ENCODE measurements at places on chromosomes 6 and 20.

GRCh38 chr6:13375360-13375878, 47.1 kb upstream of the TBC1D7 start:
- no peak for DNase-seq

- no peak for DNase-seq
Observed at GRCh38 chr20:45405571-45406259, 2.4 kb upstream of the DBNDD2 start.

GRCh38 chr6:99254616-99255550, 94.6 kb downstream of the FAXC start:
- DNase-seq: no peak

DNA sequence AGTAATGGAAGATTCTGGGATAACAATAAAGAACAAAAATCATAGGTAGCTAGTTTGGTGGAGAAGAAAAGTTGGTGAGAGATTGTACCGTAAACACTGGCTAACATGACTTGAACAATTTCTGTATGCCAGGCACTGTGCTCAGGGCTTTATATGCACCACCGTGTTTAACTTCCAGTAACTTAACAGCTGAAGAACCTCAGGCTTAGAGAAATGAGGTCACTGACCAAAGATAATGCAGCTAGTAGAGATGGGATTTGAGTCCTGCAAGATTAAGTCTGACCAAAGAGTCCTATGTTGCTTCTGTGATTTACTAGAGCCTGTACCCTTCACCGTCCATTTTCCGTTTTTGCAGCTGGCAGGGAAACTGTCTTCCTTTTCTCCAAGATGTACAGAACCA, 2.7 kb downstream of the CSTF1 start:
- no peak for DNase-seq

- no peak for DNase-seq
Observed at GRCh38 chr6:15351631-15352030, 105.8 kb downstream of the JARID2 start.

- no peak for DNase-seq
Observed at GRCh38 chr6:130307752-130308361, 58.0 kb upstream of the TMEM200A start.

- DNase-seq: no peak
Observed at GRCh38 chr20:37413023-37413334, 67.0 kb downstream of the SRC start.

DNA sequence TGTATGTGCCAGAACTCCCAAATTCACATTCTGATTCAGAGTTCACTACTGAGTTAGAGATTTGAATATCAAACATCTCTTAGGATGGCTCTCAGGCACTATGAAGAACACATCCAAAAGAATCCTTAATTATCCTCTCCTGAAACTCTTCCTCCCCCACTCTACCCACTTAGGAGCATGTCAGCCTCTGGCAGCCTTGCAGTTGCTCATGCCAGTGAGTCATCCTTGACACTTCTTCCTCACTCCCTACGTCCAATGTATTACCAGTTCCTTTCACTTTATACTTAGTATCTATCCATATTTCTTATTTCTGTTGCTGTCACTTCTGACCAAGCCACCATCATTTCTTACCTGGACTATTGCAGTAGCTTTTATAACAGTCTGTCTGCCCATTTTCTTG, 192.0 kb upstream of the IMPG1 start:
- no peak for DNase-seq

- peak; percentile 66 for DNase-seq
Observed at GRCh38 chr20:56865055-56865454, 235.9 kb downstream of the TFAP2C start.

DNA sequence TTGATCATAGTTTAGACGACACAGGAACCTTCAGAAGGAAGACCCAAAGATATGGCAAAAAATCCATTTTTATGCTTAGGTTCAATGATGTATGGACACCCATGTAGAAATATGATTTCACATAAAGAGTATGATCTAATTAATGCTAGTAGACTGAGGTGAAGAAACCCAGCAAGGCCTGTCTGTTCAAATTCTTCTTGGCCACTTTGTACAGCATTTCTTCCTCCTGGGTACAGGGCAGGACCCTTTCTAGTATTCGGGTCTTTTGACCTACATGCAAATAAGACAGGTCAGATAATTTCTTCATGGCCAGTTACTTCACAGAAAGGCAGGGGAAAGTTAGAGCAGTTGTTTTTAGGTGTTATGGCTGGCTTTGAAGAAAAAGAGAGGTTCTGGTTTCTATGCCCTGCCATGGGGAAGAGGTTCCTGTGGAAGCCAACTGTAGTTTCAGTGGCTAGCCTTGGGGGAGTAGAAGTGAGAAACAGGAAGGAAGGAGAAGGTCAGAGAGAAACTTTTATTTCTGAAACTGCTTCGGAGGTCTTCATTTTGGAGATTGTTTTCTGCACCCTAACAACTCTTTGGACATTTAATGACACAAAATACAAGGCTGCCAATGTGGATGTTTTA, 208.3 kb downstream of the PTPRK start:
- DNase-seq: no peak

GRCh38 chr20:17711267-17711627, 11.5 kb downstream of the BANF2 start:
- DNase-seq: no peak

DNA sequence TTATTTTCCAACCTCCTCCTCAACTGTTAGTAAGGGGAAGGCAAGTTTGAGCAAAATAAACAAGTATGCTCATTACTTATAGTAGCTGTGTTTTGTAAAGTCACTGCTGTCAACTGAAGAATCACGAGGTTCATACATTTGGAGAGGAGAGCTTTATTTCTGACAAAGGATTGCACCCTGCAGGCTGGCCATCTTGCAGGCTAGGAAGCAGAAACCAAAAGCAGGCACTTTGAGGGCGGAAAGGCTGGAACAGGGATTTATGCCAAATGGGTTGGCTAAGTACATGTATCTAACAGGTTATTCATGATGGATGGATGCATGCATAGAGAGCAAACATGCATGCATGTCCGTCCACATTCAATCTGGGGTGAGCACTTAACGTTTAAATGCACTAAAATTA, 46.7 kb downstream of the PSMB1 start:
- DNase-seq: no peak

DNA sequence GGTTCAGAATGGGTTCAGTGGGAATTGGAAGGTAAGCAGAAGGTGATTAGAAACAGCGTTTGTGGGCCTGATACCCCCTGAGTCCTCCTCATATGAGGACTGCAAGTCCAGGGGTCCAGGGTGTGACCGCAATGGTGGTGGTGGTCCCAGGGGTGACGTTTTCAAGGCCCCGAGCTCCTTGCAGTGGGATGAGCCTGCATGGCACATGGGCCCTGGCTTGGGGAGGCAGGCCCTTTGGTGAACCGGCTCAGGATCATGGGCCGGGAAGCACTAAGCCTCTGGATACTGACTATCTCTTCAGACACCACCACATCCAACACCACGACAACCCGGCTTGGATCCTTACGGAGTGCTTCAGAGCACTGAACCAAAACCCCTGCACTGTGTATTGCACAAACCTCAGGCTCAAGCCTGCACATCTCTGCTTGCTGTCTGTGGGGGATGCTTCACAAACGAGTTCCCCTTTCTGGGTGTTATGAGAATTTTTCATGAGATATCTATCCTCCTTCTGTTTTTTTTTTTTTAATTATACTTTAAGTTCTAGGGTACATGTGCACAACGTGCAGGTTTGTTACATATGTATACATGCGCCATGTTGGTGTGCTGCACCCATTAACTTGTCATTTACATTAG, 67.9 kb downstream of the STK35 start:
- peak; percentile 46 for DNase-seq

- no peak for DNase-seq
Observed at GRCh38 chr6:114375541-114376192, 32.8 kb upstream of the HS3ST5 start.

DNA sequence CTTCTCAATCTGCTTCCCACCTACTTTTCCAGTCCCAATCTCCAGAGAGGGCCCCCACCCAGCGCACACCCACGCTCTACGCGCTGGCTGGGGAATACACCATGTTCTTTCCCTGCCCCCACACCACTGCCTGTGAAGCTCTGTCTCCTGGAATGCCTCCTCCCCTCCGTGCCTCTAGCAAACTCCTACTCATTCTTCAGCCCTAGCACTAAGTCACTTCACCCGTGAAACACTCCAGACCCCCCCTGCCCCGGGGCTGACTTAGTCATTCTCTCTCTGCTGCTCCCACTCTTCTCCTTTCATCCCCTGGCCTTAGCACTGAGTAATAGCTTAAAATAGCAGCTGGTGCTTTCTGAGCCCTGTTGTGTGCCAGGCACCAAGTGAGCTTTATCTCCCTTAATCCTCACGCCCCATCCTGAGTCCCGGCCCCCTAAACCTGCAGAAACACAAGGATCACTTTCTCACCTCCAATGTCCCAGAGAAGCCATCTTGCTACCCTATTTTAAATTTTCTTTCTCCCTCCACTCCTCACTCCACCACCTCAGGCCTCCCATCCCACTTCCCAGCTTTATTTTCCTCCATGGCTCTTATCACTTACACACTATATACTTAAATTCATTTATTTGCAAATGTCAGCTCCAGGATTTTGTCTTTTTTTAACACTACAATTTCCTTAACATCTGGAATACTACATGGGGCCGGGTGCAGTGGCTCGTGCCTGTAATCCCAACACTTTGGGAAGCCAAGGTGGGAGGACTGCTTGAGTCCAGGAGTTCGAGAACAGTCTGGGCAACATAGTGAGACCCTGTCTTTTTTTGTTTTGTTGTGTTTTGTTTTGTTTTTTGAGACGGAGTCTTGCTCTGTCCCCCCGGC, 6.3 kb upstream of the PARD6B start:
- peak; percentile 99 for DNase-seq

- no peak for DNase-seq
Observed at GRCh38 chr6:27312950-27313271, 838 bp upstream of the POM121L2 start.

GRCh38 chr6:65667916-65668656, 38.9 kb downstream of the EYS start:
- DNase-seq: no peak

GRCh38 chr6:106972500-106972899, 2.0 kb downstream of the CD24 start:
- peak; percentile 59 for DNase-seq

DNA sequence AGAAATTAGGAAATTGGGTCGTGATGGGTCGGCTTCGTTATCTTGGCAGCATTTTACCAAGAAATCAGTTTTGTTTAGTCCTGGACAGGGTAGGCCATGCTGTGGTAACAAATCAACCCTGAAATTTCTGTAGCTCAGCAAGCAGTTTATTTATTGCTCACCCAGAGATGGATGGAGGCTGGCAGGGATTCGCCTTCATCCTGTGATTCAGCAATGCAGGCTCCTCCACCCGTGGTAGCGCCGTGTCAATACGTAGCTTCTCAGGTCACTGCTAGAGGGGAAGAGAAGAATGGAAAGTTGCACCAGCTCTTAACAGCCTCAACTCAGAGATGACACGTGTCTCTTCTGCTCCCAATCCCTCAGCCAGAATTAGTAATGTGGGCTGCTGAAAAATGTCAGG, 157.0 kb upstream of the SGK1 start:
- no peak for DNase-seq

DNA sequence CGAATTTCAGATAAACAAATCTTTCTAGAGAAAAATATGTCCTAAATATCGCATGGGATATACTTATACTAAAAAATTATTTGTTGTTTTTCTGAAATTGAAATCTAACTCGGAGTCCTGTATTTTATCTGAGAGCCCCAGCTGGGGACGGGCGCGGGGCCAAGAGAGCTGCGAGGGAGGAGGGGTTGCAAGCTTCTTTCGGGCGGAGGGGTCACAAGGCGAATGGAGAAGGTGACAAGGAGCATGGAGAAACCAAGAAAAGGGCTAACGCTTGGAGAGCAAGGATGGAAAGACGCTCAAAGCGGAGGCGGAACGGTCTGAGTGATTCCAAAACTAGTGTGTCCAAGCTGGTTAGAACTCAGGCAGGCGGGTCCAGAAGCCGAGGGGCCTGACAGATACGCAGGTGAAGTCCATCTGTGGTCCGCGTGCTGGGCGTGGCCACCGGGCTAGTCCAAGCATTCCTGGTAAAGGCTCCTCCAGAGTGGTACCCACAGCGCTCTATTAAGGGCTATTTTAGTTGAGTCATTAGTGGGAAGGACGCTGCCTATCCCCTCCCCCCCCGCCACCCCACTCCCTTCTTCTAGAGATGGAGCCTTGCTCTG, 41.5 kb upstream of the ZNFX1 start:
- DNase-seq: no peak

DNA sequence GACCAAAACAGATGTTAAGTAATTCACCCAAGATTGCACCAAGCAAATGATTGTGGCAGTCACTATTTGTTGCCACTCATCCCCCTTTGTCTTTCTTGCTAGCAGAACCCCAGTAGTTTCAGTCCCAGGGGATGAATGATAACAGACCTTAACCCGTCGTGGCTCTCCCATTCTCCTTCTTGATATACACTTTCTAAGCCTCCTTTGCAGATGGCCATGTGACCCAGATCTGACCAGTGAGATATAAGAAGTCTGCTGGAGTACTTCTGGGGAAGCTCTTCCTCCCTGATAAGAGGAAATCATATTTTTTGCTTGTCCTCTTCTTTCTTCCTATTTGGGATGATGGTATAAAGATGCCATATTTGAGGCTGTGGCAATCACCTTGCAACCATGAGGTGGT, 9.6 kb upstream of the SH3BGRL2 start:
- DNase-seq: no peak

GRCh38 chr6:142676027-142676443, 268.9 kb downstream of the HIVEP2 start:
- DNase-seq: no peak

DNA sequence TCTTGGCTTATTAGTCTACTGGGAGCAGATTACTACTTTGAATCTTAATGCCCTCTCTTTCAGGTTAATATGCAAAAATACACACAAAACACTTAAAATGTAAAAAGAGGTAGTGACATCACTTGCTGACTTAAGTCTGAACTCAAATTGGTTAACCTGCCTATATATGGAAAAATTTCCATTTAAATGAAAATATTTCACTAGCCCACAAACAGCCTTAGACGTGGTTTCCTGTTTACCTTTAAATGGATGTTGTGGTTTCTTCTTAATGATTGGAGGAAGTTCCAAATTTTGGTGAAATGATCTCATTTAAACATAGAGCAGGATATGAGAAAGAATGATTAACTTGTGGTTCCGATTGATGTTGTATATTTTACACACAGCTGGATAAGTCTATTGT, 553.7 kb downstream of the CD109 start:
- DNase-seq: no peak

- no peak for DNase-seq
Observed at GRCh38 chr20:3691897-3692296, 10.1 kb upstream of the ADAM33 start.

- peak; percentile 62 for DNase-seq
Observed at GRCh38 chr6:161079566-161080262, 88.1 kb downstream of the MAP3K4 start.

- DNase-seq: no peak
Observed at GRCh38 chr6:43891072-43891870, 121.3 kb downstream of the VEGFA start.
